ENCODE measurements at places on chromosomes 6 and 20.

- DNase-seq = no peak
These were observed 73.6 kb upstream of the RNF146 start for GRCh38 chr6:127192911-127193541.

DNA sequence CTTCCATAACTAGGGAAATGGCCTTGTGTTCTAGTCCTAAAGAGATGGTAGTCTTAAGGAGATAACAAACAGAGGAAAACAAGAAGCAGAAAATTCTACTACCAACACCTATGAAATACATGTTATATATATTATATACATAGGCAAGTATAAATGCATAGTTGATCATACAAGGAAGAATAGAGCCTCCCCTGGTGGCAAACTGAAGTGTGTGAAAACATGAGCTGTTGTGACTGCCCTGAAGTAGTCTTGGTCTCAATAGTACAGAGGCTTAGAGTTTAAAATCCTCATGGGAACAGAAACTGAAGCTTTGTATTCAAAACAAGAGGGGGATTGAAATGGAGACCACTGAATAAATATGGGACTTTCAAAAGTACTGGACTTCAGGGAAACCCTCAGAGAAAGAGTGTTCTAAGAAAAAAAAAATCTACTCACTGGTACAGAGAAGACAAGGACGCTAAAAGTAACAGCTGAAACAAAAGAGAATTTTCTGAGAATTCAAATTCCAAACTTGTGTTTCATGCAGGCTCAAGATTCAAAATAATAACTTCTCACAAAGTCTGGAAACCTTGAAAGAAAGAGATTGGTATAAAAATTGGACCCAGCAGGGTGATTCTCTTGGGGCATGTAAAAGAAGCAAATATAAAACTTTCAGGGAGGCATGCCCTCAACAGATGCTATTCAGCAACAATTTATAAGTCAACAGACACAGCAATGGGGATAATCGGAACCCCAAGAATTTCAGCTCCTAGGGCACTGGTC lies 59.7 kb upstream of the SAMD3 start:
- no peak for DNase-seq

DNA sequence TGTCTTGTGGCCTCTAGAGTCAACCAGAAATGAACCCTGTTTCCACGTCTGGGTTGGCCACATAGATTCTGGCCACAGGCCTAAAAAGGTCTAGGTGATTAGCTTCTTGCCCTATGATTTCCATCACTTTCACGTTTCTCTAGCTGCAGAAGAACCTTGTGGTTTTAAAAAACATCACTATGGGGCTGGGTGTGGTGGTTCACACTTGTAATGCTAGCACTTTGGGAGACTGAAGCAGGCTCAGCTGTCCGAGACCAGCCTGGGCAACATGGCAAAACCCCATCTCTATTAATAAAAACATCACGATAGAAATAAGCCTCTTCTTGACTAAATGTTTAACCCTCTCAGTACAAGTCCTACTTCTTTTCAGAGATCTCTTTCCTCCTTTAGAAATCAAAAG lies 27.6 kb downstream of the POLR1C start:
- no peak for DNase-seq

DNA sequence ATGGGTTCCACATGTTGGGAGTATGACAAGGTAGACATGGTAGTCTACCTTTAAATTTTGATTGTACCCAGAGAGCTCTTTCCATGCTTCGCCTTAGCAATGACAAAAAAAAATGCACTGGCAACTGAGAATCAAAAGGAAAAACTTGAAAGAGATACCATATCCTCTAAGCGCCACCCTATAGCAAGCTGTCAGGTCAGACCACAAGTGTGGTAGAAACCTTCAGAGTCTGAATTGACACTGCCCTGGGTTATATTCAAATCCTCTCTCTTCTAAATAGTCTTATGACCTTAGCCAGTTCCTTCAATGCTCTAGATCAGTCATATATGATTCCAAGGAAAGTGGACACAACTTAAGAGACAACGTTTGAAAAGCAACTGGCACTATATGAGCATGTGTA lies 45.6 kb upstream of the SMLR1 start:
- no peak for DNase-seq

GRCh38 chr20:50325651-50326050 lies 135.0 kb downstream of the CEBPB start:
- DNase-seq = no peak

GRCh38 chr20:45833883-45834796 lies 541 bp downstream of the SNX21 start:
- peak; percentile 91 for DNase-seq

- no peak for DNase-seq
These were observed 9.2 kb downstream of the ENTPD6 start for GRCh38 chr20:25204550-25205276.

GRCh38 chr20:37366743-37367142 lies 20.8 kb downstream of the SRC start:
- DNase-seq = no peak

- no peak for DNase-seq
These were observed 24.7 kb downstream of the SRPK1 start for GRCh38 chr6:35896228-35896627.

DNA sequence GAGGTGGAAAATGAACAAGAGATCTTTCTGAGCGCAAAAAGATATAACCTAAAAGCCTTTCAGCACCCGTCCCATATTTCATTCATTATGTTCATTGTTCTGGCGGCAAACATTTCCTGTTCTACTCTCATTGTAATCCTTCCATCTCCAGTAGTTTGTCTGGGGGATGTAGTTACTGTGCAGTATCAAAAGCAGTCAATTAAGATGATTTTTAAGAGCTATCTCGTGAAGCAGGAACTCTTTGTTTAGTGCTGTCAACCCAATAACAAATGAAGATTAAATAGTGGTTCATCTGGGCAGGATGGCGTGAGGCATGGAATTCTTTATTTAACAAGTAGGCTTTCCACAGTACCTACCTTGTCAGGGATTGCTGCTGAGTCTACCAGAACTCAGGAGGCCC lies 876.7 kb downstream of the HACE1 start:
- DNase-seq = peak; percentile 86

GRCh38 chr6:159074120-159074684 lies 29.4 kb upstream of the TAGAP start:
- DNase-seq = peak; percentile 83

DNA sequence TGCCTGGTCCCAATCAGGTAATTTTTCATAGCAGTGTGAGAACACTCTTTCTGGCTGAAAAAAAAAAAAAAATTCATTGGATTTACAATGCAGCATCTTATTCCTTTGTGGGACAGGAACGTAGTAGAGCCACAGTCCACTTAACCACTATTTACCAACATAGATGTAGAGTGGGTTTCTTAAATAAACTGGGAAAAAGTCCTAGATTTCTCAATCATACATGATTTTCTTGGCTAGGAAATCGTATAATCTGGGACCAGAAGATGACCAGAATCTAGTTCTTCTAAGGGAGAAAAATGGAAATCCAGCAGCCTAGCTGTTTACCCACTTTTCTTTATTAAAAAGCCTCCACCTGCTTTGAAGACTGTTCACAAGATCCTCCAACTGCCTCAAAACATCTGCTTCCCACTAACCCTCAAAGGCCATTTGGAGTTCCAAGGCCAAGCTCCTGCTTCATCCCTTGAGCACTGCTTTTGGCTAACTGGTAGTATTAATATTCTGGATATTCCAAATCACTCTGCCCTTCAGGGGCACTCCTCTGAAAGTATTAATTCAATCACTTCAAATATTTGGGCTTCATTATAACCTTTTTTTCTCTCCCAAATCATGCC lies 70.4 kb downstream of the FYN start:
- DNase-seq = no peak

- peak; percentile 52 for DNase-seq
These were observed 360 bp downstream of the ANKRD60 start for GRCh38 chr20:58228103-58228483.

Measured in eye (tissue), 1 donor.